SK-N-SH treated with all-trans-retinoic acid at 6 μM for 48 hours (cell line): ENCODE measurements at places on chromosomes 1 and 21.

GRCh38 chr1:168391851-168392681 is 111.4 kb downstream of the TBX19 start:
- no peak for ATAC-seq

DNA sequence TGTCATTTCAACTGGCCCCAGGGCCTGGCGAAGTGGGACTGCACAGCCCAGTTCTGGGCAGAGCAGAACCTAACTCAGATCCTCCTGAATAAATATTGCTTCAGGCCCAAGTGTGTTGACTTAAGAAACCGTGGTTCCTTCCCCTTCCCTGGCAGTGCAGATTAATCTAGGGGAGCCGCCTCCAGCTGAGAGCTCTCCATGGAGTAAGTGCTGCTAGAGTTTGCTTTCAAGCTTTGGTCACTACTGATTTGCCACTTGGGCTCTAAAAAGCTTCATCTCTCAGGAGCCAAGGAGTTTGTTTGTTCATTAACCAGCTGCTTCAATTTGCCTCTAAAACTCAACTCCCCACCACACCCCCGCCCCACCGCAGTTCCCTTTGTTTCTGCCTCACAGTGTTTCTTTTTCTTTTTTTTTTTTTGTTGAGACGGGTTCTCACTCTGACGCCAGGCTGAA is 112.1 kb downstream of the DTL start:
- ATAC-seq = no peak

DNA sequence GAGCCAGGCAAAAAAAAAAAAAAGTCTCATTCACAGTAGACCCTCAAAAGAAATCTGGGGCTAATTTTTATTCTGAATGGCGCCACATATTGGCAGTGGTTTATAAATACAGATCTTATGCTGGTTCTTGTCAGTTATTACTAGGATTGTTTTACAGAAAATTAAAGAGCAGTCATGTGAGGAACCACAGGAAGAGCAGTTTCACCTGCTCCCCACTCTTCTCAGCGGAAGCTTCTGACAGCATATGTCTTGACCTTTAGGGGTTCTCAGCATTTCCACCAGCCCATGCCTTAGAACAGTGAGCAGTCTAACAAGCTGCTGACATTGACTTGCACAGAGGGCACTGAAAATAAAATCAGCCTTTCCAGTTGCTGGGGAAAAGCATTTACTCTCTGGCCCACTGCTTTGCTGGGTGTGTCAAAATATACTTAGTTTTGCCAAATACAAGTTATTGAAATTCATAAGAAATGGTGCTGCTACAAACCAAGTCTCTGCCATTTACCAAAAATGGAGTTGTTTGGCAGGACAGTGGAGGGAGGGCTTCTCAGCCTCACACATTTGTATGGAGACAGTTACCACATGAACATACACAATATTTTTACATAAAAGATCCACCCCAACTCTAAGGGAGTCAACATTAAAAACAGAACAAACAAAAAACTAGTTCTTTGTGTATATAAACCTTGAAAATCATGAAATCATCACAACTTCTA is 144.2 kb downstream of the SYT2 start:
- no peak for ATAC-seq

DNA sequence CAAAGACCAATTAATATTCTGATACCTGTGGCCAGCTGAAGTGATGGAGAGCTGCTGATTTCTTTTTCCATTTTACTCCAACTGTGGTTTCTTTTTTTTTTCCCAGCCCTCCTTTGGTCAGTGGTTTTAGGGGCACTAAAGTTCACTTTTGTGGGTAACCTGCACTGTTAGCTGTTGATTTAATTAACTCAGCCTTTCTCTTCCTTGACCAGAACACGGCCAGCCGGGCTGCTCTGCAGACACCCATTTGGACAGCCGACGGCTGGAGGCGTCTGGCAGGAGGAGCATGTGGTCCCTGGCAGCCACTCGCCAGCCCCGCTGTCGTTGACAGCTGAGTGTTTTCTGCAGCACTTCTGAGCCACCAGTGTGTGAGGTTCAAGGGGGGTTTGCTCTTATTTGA is 136.2 kb upstream of the RUNX3 start:
- ATAC-seq = peak; percentile 58; the same call in 2 of the 3 replicates

GRCh38 chr1:24586970-24587820 is 31.3 kb downstream of the NCMAP start:
- peak; percentile 98 for ATAC-seq

- ATAC-seq = no peak
Measured at GRCh38 chr1:91697416-91697815, 188.5 kb downstream of the TGFBR3 start.

- peak; percentile 77 for ATAC-seq
Measured at GRCh38 chr1:77888781-77889642, 588 bp downstream of the NEXN start.

GRCh38 chr21:41616031-41616591 is 108.2 kb upstream of the TMPRSS2 start:
- peak; percentile 66 for ATAC-seq

DNA sequence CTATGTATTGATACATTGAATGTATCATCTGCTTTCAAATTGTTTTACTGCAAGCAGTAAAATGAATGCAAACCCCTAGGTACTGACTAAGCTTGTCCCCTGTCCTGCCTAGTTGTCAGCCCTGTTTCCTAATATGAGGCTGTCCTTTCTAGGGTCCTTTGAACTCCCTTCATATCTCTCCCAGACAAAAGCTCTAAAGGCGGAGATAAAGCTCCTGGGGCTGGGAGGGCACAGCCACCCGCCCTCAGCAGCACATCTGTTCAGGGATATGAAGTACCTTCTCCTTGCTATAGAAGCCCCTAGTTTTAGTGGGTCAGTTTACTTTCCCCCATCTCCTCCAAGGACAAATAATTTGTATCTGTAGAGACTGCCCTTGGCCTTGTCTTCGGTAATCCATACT is 93.1 kb upstream of the ETS2 start:
- ATAC-seq = no peak

DNA sequence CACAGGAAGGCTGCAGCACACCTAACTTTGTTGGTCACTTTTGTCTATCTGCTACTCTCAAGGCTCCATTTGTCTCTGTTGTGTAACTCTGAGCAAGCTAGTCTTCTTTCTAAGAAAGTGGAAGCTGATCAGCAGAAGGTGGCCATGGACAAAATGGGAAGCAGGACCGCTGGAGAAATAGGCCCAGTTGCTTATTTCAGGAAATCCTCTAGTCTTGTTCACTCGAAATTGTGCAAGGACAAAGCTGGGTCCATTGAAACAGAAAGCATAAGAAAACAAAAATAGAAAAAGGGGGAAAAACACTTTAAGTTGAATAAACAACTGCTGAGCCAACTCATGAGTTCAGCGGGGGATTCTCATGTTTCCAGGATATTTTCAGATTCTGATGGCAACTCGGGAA is 150.1 kb downstream of the PBX1 start:
- ATAC-seq = no peak

DNA sequence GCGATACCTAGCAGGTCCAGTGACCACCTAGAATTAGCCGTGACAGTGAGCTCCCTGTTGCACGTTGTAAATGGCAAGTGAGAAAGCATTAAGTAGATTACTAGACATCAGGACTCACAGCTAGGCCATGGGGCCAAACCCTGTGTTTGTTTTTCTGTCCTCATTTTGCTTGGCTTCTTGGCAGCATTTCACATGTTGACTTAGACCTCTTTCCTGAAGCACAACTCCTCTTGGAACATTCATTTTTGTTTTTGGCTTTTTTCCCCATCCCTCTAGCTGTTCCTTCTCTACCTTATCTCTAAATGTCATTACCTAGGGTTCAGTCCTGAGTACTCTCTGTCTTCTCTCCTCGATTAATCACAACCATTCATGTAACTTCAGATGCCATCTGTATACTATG is 16.9 kb upstream of the PTPN14 start:
- no peak for ATAC-seq

DNA sequence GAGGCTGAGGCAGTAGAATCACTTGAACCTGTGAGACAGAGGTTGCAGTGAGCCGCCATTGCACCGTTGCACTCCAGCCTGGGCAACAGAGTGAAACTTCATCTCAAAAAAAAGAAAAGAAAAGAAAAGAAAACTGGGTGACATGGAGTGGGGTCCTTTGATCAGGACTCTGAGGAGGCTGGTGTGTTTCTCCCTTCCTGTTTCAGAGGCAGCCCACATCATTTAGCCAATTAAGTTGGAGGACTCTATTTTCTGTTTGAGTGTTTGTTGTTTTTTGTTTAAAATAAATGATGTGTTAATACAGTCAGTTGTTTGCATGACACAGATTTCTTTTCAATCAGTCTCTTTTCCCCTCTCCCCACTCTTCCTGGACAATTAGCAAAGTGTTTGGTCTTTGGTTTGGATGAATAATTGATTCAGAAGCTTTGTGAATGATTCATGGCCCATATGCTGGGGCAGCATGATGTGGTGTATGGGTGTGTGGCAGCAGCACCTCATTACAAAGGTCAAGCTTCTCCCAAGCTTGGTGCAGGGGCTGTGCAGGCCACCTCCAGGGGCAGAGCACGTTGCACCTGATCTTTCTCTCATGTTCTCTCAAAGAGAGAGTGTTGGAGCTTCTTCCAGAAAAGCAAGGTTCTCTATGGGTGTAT is 48.8 kb downstream of the CACNA1E start:
- no peak for ATAC-seq

- peak; percentile 84 for ATAC-seq
Measured at GRCh38 chr1:59434336-59434735, 137.4 kb downstream of the FGGY start.

DNA sequence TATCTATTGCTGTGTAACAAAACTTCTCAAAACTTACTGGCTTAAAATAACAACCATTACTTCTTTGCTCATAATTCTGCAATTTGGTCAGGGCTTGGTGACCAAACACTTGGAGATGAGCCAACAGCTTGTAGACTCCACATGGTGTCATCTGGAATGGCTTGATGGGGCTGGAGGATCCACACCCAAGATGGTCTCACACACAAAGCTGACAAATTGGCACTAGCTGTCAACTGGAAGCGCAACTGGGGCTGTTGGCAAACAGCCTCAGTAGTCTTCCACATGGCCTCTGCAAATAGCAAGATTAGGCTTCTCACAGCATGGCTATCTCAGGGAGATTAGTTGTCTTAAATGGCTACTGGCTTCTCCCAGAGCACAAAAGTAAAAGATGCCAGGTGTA is 27.1 kb upstream of the MTF2 start:
- ATAC-seq = no peak

- no peak for ATAC-seq
Measured at GRCh38 chr1:55445416-55445815, 230.3 kb upstream of the USP24 start.

DNA sequence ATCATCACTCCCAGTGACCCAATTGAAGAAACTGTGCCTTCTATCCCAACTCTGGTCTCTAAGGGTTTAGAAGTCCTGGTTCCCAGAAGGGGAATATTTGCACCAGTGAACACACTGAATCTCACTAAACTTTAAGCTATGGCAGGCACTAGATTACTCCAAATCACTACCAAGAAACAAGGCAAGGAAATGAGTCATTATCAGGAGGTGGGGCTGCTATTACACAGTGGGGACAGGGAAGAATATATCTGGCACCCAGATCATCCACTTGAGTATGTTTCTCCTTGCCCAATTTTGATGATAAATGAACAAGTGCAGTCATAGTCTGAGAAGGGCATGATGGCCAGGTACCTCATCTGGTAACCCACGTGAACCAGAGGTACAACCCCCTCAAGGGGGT is 7.0 kb downstream of the MRPL9 start:
- peak; percentile 79 for ATAC-seq

GRCh38 chr21:41369105-41369919 is 7.5 kb downstream of the MX2 start:
- peak; percentile 44 for ATAC-seq

GRCh38 chr1:183450093-183450492 is 22.2 kb upstream of the SMG7 start:
- ATAC-seq = peak; percentile 42; the same call in 1 of the 3 replicates
